A549 treated with AZD2906 at 1 μM for 4 hours (cell line): ENCODE measurements at places on chromosomes 4 and X. TPM values are rescaled to one million over a fixed set of nuclear protein-coding genes. Genes with fewer than 3 reads are reported as not detected.

SAGE1 gene
- 0.02 to 0.03 TPM (median 0.03 TPM) in 4 of 5 replicates, not detected in the other for total RNA-seq

MTNR1A gene
- total RNA-seq = 0.50 to 0.93 TPM (median 0.69 TPM) in 5 replicates

NUP62CL gene
- total RNA-seq = 10.4 to 18.4 TPM (median 14.9 TPM) in 5 replicates

PPEF2 gene
- not detected in 5 replicates for total RNA-seq

ATP2B3 gene
- total RNA-seq = 0.07 to 0.18 TPM (median 0.09 TPM) in 5 replicates

NLGN4X gene
- 0.02 to 0.03 TPM (median 0.03 TPM) in 3 of 5 replicates, not detected in the others for total RNA-seq

RELL1 gene
- total RNA-seq = 4.7 to 9.0 TPM (median 4.9 TPM) in 5 replicates

CXCL10 gene
- 0.06 to 0.21 TPM (median 0.07 TPM) in 4 of 5 replicates, not detected in the other for total RNA-seq

TSR2 gene
- total RNA-seq = 50.3 to 57.0 TPM (median 54.3 TPM) in 5 replicates

SFRP2 gene
- total RNA-seq = 0.03 TPM in 2 of 5 replicates, not detected in the others

SLITRK2 gene
- not detected in 5 replicates for total RNA-seq

GATA1 gene
- not detected in 5 replicates for total RNA-seq

EGF gene
- 0.09 to 0.41 TPM (median 0.29 TPM) in 5 replicates for total RNA-seq

MAGEA1 gene
- 0.09 to 0.21 TPM (median 0.12 TPM) in 5 replicates for total RNA-seq

ARX gene
- 0.25 to 0.74 TPM (median 0.69 TPM) in 5 replicates for total RNA-seq

DGKK gene
- 0.01 TPM in 1 of 5 replicates, not detected in the others for total RNA-seq

SMIM10 gene
- total RNA-seq = 0.06 to 0.19 TPM (median 0.11 TPM) in 4 of 5 replicates, not detected in the other

FOXP3 gene
- total RNA-seq = 0.07 to 0.14 TPM (median 0.10 TPM) in 5 replicates

LRP2BP gene
- total RNA-seq = 0.08 to 0.14 TPM (median 0.10 TPM) in 5 replicates

GPR119 gene
- total RNA-seq = not detected in 5 replicates

IRS4 gene
- 0.02 TPM in 1 of 5 replicates, not detected in the others for total RNA-seq

UPF3B gene
- 15.9 to 22.0 TPM (median 16.7 TPM) in 5 replicates for total RNA-seq

ART3 gene
- total RNA-seq = not detected in 5 replicates

MAGEA3 gene
- total RNA-seq = 2.0 to 5.2 TPM (median 3.1 TPM) in 5 replicates

CABS1 gene
- total RNA-seq = not detected in 5 replicates

GPM6B gene
- total RNA-seq = 0.24 to 0.61 TPM (median 0.39 TPM) in 5 replicates

SLC10A7 gene
- total RNA-seq = 2.0 to 2.6 TPM (median 2.4 TPM) in 5 replicates

ANXA3 gene
- 56.8 to 74.7 TPM (median 61.8 TPM) in 5 replicates for total RNA-seq

PAGE5 gene
- total RNA-seq = not detected in 5 replicates

FDCSP gene
- total RNA-seq = not detected in 5 replicates

CFAP299 gene
- total RNA-seq = 0.15 TPM in 1 of 5 replicates, not detected in the others

COL25A1 gene
- not detected in 5 replicates for total RNA-seq

CCDC149 gene
- total RNA-seq = 1.4 to 1.8 TPM (median 1.5 TPM) in 5 replicates

CC2D2A gene
- total RNA-seq = 11.3 to 14.0 TPM (median 12.1 TPM) in 5 replicates

UGT2A1 gene
- total RNA-seq = not detected in 5 replicates

ATP10D gene
- total RNA-seq = 2.0 to 2.4 TPM (median 2.3 TPM) in 5 replicates
